ENCODE measurements at places on chromosomes 3 and 15.

DNA sequence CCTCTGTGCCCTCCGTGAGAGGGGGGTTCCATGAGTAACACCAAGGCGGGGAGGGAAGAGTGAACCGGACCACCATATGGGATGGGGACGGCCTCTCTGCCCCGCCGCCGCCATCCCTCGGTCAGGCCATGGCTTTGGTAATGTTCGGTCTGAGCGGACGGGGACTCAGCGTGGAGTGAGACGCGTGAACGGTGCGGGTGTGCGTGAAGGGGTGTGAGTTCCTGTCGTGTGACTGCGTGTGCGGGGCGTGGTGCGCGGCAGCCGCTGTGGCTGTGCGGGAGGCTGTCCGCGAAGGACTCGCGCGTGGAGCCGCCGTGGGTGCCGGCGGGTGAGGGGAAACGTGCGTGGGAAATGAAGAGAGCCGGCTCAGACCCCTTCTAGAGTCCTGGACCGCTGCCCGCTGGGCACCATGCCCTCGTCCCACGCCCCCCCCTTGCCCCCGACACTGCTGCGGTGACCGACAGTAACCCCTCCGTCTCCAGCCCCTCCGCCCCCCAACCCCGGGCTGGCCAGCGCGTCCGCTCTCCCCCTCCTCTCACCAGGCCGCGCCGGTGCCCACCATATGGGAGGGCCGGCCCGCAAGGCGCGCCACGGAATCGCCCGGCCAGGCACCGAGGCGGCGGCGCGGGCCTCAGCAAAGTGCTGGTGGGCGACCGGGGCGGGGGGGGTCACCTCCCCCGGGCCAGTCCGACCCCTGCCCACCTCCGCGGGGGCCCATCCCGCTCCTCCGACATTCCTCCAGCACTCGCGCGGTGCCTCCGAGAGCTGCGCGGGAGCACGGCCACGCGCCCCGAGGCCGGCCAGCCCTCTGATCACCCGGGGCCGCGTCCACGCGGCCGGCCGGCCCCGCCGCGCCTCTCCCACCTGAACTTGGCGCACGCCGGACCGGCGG is 589 bp downstream of the KLF15 start:
- no peak for DNase-seq

DNA sequence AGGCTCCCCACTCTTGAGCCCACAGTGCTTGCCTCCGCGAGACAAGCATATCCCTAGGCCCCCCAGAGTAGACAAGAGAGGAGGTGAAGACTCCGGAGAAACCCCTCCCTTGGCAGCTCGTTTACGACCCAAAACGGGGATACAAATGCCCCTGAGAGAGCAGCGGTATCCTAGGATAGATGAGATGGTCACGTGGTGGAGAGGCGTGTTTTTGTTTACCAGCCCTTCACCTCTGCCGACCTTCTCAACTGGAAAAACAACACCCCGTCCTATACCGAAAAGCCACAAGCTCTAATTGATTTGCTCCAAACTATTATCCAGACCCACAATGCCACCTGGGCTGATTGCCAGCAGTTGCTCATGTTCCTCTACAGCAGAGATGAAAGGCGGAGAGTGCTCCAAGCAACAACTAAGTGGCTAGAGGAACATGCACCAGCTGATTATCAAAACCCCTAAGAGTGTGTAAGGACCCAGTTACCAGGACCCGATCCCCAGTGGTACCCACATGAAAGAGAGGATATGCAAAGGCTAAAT is 99.5 kb upstream of the OSBPL11 start:
- no peak for DNase-seq

DNA sequence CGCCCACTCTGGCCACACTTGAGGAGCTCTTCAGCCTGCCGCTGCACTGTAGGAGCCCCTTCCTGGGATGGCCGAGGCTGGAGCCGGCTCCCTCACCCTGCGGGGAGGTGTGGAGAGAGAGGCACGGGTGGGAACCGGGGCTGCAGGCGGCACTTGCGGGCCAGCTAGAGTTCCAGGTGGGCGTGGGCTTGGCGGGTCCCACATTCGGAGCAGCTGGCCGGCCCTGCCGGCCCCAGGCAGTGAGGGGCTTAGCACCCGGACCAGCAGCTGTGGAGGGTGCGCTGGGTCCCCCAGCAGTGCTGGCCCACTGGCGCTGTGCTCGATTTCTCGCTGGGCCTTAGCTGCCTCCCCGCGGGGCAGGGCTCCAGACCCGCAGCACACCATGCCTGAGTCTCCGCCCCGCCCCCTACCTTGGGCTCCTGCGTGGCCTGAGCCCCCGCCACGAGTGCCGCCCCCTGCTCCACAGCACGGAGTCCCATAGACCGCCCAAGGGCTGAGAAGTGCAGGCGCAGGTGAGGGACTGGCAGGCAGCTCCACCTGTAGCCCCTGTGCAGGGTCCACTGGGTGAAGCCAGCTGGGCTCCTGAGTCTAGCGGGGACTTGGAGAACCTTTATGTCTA is 71.9 kb downstream of the IL12A start:
- no peak for DNase-seq

GRCh38 chr3:147756476-147756875 is 347.3 kb downstream of the ZIC1 start:
- no peak for DNase-seq

- no peak for DNase-seq
These were observed 64.5 kb upstream of the MLF1 start for GRCh38 chr3:158506456-158506855.

DNA sequence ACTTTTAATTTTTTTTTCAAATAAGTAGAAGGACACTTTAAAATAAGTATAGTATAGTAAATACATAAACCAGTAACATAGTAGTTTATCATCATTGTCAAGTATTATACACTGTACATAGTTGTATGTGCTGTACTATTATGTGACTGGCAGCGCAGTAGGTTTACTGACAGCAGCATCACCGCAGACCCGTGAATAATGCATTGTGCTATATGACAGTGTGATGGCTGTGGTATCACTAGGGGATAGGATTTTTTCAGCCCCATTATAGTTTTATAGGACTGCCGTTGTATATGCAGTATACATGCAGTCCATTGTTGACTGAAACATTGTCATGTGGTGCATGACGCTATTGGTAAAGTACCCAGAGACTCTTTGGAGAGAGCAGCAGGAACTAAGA is 306.5 kb downstream of the SQOR start:
- no peak for DNase-seq

DNA sequence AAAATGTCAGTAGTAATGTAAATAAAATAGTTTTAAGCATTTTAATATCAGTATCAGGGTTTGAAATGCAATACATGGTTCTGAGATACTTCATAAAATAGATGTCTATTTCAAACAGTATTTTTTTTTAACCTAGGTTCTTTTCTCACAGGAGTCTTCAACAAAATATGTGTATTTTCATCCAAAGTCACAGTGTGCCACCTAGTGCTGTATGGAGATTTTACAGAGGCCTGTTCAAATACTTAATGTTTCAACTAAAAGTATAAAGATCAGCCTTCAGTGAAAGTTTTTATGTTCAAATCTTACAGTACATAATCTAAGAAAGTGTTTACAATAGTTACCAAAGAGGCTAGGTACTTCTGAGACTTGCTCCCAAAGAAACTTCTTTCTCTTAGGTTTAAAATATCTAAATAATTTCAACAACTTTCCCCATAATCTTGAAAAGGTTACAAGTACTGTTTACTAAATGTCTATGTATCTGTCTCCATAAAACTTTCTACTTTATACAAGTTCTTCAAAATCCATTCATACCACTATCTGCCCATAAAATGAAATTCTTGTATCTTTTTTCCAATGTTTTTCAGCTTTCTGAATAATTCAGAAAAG is 38.3 kb downstream of the SCAPER start:
- DNase-seq = peak; percentile 6

- DNase-seq = no peak
These were observed 393.8 kb downstream of the ZNF385D start for GRCh38 chr3:21357241-21357640.

All from large intestine (tissue), 12 donors.